ENCODE measurements at places on chromosomes 4 and X. TPM values are rescaled to one million over a fixed set of nuclear protein-coding genes. Genes with fewer than 3 reads are reported as not detected.

- no peak for DNase-seq
Measured at GRCh38 chr4:165518024-165518616, 139.3 kb downstream of the CPE start.

DNA sequence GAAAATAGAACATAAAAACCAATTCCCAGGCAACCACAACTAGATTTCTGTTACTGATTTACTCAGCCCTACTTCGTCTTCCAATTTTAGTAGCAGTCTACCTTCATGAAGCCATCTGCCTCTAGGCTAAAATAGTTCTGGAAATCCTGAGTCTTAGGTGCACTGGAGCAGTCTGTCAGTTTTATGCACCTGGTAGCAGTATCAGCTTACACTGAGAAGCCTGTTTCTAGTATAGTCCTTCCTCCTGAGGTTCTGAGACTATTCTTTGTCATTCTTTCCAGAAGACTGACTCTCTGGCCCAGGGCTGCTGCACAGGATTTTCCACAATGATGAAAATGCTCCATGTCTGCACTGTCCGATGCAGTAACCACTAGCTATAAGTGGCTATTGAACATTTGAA lies 16.9 kb upstream of the HPRT1 start:
- no peak for DNase-seq

DNA sequence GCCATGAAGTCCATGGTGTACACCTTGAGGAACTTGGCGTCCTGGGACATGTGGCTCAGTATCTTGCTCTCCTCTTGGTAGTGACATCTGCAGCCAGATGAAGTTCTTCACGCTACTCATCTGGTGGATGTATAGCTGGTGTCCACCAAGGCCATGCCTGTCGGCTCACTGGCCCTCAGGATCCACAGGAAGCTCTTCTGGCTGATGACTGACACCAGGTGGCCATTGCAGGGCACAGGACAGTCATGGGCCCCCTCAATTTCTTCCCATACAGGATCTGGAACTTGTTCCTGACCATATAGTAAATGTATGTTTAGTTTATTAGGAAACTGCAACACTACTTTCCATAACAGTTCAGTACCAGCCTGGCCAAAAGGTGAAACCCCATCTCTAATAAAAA lies 10.3 kb upstream of the CLCN5 start:
- DNase-seq = no peak

GRCh38 chrX:69113723-69114122 lies 51.5 kb downstream of the PJA1 start:
- no peak for DNase-seq

DNA sequence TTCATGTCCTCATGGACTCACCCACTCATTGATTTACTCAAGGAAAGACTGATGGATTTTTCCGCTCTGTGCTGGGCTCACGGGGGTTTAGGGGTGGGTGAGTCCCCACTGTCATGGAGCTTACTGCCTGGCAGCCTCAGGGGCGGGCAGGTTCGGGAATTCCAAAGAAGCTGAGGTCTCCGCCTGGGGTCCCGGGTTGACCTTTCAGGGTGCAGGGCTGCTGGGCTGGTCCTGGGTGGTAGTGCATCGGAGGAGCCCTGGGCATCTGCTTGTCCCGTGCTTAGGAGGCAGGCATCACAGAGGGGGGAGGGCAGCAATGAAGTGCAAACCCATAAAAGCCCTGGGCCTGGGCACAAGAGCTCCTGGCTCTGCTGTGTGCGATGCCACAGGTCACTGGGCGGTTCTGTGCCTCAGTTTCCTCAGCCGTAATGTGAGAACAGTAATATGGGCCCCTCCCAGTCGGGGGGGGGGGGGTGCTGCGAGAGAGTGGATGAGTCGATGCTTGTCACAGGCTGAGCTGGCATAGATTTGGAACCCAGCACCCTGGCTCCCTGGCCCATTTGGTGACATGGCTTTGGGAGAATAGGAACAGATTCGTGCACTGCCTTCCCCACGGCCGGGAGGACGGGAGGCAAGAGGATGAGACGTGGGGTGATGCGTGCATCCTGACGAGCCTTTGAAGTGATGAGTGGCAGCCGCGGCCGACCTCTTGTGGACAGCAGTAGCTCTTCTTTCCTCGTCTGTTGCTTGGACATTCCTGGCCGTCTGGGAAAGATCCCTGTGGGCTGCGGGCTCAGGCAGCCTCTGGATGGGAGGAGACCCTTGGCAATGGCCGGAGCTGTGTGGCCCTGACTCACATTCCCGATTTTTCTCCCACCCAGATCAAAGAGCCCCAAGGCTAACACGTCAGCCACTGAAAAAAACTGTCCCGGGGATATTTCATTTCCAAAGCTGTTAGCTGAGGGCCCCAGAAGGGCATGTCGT lies 42.0 kb downstream of the PSAPL1 start:
- DNase-seq = no peak

GRCh38 chrX:153922932-153923857 lies 2.9 kb downstream of the ARHGAP4 start:
- no peak for DNase-seq

DNA sequence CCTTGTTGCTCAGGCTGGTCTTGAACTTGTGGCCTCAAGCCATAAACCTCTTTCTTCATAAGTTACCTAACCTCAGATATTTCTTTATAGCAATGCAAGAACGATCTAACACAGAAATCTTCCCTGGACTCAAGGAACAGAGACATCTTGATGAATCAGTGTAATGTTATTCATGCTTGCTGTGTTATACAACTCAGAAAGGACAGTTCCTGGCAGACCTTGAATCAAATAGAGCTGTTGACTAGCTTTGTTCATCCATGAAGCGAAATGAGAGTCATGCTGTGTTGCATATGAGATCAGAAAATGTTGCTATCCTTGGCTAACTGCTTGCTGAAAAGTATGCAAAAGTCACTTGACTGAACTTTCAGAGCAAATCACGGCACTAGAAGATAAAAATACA lies 72.6 kb upstream of the ARHGAP24 start:
- DNase-seq = no peak

- no peak for DNase-seq
Measured at GRCh38 chr4:7917669-7918068, 22.0 kb downstream of the AFAP1 start.

DNA sequence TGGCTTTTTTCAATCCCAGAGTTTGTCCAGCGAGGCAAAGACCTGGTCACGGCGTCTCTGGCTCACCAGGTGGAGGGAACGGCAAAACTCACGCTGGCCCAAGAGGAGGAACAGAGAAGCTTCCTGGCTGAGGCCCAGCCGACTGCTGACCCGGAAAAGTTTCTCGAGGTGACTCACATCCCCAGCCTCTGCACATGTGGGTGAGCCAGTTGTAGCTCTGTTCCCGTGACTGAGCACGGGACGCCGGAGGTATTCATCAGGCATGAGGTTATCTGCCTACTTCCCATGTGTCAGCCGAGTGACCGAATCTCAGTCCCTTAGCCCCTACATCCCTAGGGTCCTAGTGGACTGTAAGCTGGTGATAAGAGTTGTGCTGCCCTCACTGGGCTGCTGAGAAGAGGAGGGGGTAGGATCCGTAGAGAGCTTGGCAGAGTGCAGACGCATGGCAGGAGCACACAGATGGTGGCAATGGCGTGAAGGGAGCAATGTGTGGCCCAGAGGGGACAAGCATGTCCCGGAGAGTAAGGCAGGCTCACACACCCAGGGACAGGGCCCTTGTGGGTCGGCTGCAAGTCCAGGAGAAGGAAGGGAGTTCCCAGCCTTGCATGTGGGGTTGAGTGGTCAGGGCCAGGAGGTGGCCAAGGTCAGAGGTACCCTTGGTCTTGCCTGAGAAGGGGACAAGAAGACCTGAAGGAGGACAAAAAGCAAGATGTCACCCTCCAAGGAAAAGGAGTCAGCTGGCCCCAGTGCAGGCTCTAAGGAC lies 42.9 kb downstream of the EVC start:
- DNase-seq = no peak

DNA sequence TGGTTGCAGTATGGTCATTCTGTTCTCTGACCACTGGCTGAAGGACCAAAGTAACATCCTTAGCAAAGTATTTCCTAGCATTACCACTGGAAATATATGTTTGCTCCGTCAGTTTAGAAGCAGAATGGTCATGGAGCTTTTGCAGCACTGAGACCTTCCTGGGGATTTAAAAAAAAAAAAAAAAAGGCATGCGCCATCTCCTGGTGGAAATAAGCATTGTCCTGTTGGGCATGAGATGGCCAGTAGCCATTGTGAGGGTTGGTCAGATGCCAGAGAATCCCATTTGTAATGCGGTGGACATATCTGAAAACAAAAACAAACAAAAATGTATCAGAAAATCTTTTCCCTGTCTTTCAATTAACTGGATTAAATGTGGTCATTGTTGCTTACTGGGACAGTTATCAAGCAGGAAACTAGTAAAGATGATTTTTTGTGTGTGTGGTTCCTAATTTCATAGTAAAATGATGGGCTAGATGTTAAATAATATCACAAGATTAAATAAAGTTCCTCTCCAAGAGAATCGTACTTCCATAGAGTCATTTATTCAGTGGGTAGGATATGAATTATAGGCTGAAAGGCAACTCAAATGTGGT lies 139.6 kb downstream of the SOWAHB start:
- no peak for DNase-seq

CPLX1 gene
- not detected for total RNA-seq
